Kasumi-1 (cell line): ENCODE measurements at places on chromosomes 3 and 15.

GRCh38 chr3:12780751-12781150, 15.7 kb upstream of the CAND2 start:
- DNase-seq = no peak

GRCh38 chr15:84400017-84400740, 164.6 kb downstream of the GOLGA6L4 start:
- no peak for DNase-seq

DNA sequence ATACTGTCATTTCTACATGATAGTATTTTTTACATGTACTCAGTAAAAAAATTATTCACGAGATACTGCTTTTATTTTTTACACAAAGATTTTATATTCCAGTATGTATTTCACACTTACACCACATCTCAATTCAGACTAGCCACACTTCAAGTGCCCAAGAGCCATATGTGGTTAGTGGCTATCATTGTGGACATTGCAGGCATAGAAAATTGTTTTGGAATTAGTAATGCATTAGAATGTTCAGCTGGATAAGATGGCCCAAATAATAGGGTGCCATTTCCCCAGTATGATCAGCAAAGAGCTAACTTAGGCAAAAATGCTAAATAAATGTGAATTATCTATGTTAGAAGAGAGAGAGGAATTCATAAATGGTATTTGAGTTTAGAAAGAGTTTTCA, 203.8 kb upstream of the MCTP2 start:
- no peak for DNase-seq

DNA sequence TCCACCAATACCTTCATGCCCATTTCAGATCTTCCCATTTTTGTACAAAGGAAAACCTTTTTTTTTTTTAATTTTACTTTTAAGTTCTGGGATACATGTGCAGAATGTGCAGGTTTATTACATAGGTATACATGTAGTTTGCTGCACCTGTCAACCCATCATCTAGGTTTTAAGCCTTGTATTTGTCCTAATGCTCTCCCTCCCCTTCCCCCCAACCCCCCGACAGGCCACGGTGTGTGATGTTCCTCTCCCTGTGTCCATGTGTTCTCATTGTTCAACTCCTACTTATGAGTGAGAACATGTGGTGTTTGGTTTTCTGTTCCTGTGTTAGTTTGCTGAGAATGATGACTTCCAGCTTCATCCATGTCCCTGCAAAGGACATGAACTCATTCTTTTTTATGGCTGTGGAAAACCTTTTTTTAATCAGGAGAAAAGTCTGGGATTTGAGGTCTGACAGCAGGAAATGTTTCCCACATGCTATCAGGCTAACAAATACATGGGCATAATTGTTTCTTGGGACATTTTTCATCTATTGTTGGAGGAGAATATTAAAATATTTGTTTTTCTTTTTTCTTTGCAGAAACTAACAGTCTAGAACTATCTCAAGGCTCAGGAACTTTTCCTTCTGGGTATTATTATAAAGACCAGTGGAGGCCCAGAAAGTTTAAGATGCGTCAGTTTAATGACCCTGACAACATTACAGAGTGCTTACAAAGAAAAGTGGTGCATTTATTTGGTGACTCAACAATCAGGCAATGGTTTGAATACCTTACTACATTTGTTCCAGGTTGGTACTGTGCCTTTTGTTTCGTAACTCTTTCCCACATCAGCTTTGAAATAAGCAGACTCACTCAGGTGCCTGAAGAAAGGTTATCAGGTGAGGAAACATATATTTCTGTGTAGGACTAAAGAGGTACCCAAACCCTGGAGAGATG, 32.8 kb upstream of the NFKBIZ start:
- DNase-seq = no peak

DNA sequence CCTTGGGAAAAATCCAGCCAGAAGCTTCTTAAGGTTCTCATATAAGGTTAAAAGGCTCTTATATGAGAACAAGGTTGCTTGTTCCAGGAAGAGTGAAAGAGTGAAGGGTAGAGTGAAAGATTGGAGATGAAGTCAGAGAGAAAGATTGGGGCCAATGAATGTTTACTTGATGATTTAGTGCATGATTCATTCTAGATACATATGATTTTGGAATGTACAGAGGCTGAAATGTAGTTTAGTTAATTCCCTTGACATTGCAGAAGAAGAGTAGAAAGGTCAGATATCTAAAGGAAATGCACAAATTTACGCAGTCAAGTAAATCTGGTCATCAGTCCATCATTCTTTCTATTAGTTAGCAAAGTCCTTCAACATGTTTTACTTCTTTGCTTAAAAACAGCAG, 619.8 kb upstream of the ZNF717 start:
- DNase-seq = no peak

- DNase-seq = no peak
Observed at GRCh38 chr3:64935971-64936370, 248.2 kb upstream of the ADAMTS9 start.

GRCh38 chr3:187491371-187491770, 123.2 kb downstream of the RTP4 start:
- DNase-seq = no peak

- no peak for DNase-seq
Observed at GRCh38 chr3:149333176-149333859, at the start of gene TM4SF18. Gene TM4SF18 (minus strand): TSS chr3:149333636. CDS start chr3:149333382, 254 bp downstream.

DNA sequence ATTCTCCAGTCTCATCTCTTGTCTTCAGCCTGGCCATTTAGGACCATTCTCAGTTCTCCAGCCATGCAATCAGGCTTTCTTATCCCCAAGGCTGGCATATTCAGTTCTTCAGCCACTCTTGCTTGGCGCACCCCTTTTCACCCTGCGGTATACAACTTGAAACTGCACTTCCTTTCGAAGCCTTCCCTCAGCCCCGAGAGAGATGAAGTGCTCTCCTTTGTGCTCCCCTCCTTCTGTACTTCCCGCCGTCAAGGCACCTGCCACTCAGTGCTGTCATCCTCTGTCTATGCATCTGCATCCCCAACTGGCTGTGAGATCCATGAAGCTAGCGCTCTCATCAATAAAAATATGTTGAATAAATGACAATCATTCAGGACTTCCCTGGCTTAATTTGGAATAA, 45.7 kb downstream of the MORC1 start:
- no peak for DNase-seq

- DNase-seq = no peak
Observed at GRCh38 chr3:187900993-187901755, 155.9 kb upstream of the BCL6 start.

DNA sequence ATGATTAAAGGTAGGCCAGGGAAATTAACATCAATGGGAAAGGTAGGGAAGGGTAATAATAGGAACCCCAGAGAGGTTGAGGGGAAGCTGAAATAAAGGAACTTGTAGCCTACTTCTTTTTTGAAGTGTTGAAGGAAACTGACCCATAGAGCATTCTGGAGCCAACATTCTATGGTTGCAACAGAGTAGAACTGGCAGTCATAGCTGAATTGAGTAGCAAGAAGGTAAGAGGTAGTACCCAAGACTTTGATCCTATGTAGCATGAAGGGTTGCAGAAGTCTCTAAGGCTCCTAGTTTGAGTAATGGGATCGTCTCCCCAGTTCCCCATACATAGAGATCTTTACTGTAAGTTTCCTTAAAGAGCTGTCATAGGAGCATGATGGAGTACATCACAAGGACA, 7.4 kb upstream of the ZNF774 start:
- no peak for DNase-seq

DNA sequence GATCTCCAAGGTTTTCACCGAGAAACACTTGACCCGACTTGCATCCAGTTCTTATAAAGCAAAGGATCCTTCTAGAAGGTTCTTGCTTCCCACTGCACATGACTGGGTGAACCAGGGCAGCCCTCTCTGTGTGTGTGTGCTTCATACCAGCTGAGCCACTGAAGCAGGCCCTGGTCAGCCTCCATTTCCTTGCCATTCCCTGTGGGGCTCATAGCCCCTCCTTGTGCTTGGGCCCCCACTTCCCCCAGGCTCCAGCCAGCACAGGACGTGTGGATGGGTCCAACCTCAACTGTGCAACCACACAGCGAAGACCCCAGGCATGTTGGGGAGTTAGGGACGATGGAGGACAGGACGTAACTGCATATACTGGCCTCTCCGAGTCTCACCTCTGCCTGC, 15.5 kb downstream of the KLF15 start:
- no peak for DNase-seq

DNA sequence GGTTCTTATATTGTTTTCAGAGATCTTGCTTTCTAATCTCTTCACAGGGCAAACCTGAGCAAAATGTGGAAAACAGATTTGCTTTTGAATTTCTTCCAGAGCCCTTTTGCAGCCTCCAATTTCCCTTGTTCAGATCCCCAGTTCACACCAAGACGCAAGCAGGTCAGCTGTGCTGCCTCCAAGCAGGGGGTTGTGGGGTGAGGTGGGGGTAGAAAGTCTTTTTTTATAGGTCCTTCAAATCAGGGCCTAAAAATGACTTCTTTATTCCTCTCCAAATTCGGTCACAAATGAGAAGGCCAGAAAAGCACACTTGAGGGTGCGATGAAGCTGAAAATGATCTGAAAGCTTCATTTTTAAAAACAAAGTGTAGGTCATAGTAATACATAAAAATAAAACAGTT, 26.3 kb upstream of the AVEN start:
- DNase-seq = no peak

DNA sequence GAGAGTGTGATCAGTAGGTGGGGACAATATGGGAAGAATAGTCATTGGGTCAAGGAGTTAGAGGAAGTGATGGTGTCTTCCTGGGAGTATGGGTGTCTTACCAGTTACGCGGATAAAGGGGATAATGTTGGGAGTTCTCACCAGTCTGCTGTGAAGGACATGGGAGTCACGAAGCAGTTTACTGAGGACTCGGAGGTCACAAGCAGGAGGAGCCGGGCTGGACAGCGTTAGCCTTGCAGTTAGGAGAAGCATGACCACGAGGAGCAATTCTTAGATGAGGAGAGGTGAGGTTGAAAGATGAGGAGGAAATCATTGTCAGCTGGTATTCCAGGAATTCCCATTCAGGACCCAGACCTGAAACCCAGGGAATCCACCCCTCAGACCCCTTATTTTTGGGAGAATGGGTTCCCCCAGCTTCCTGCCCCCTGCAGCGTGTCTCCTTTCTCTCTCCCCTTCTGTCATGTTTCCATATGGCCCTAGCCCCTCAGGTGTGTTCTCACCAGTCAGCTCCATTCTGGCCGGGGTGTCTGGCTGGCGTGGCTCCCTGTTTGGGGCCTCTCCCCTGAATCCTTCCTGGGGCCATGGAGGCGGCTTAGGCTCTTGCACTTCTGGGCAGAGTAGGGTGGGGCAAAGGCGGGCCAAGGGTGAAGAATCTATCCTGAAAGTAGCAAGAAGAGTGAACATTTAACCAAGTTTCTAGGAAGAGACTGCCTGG, 2.1 kb downstream of the THPO start:
- DNase-seq = no peak

DNA sequence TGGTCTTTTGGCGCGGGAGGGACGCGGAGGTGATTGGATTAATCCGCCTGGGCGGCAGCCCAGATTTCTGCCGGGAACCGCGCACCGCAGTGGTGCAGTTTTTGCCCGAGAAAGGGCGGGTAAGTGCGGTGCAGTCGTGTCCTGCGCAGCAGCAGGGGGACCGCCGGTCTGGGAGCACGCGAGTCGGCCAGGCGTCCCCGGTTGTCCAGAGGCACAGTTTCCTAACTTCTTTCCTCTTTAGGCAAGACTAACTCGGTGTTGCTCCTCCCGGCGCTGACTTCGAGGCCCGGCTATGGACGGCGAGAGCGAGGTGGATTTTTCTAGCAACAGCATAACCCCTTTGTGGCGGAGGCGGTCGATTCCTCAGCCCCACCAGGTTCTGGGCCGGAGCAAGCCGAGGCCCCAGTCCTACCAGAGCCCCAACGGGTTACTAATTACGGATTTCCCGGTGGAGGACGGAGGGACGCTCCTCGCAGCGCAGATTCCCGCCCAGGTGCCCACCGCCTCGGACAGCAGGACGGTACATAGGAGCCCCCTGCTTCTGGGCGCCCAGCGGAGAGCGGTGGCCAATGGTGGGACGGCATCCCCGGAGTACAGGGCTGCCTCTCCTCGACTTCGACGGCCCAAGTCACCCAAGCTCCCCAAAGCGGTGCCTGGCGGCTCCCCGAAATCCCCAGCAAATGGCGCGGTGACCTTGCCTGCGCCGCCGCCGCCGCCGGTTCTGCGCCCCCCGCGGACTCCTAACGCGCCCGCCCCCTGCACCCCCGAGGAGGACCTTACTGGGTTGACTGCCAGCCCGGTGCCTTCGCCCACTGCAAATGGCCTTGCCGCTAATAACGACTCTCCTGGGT, 736 bp downstream of the ARHGEF26 start:
- peak; percentile 27 for DNase-seq

- DNase-seq = no peak
Observed at GRCh38 chr3:4963669-4964570, 15.3 kb upstream of the BHLHE40 start.

DNA sequence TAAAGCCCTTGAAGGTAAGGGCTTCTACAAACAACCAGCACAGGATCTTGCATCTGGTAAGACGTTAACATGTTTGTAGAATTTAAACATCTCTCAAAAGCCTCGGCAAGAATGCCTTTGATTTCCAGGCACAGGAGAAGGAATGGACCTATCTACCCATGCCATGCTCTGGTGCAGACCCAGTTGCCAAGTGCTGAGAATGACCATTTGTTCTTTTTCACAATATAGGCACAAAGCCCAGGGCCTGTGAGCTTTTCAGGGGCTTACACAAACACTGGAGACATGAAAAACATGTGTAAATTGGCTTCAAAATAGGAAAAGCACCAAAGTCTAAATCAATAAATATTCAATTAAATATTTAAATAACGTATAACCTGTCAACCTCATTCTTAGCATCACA, 266.9 kb upstream of the TTC14 start:
- DNase-seq = no peak

DNA sequence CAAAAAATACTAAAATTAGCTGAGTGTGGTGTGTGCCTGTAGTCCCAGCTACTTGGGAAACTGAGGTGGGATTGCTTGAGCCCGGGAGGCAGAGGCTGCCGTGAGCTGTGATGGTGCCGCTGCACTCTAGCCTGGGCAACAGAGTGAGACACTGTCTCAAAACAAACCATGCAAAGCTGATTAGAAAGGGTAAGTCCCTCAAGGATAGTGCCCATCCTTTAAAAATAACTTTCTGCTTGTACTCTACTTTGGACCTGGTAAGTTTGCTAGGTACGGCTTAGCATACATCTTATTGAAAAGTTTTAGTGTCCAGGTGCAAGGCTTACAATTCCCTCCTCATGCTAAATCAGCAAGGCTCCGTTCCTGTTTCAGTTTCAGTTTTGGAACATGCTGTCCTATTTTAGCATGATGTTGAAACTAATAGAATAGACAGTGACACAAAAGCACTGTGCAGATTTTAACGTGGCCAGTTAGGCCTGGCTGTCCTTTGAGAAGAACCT, 21.4 kb downstream of the FEM1B start:
- DNase-seq = no peak

GRCh38 chr3:105866656-105867653, 1.9 kb downstream of the CBLB start:
- DNase-seq = no peak

GRCh38 chr15:73362900-73363299, 5.9 kb downstream of the HCN4 start:
- no peak for DNase-seq
